ENCODE measurements at places on chromosomes 6 and 20.

DNA sequence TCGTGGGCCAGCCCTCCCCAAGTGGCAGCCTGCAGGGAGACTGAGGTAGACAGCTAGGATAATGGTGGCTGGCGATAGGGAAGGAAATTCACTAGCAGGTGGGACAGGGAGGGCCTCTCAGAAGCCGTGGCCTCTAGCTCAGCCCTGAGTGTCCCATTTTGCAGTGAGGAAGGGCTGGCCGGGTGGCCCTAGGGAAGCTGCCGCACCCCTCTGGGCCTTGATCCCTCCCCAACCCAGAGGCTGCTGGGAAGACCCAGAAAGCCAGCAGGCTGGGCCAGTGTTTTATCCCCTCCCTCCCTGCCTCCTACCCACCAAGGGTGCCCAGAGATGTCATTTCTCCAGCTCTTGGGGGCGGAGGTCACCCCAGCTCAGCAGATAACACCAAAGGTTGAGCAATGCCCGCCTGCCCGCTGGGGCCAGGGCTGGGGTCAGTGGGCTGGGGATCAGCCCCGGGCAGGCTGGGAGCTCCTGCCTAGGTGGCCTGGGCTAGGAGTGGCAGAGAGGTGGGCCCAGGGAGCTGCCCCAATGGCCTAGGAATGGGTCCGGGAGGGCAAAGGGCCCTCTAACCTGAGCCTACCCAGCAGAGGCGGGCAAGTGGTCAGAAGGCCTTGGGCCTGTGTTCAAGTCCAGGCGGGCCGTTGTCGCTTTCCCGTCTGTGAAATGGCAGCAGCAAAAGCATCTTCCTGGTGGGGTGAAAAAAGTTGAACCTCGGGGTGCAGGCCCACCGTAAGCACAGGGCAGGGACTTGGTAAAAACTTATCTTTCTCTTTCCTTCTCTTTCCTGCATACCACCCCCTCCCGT lies 1.6 kb upstream of the CEBPB start:
- no peak for DNase-seq

- no peak for DNase-seq
These were observed 71.4 kb upstream of the PREP start for GRCh38 chr6:105474234-105474633.

DNA sequence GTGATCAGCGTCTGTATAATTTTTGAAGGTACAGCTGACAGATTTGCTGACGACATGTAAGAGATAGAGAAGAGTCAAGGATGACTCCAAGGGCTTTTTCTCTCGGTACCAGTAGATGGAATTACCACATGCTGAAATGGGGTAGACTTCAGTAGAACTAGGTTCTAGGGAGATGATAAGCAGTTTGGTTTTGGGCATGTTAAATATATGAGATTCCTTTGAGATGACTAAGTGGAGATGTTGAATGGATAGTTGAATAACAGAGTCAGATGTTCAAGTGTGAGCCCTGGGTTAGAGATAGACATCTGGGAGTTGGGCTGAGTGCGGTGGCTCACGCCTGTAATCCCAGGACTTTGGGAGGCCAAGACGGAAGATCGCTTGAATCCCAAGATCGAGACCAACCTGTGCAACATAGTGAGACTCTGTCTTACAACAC lies 50.0 kb downstream of the PHF20 start:
- DNase-seq, result no peak

GRCh38 chr6:113449051-113449450 lies 408.1 kb upstream of the MARCKS start:
- no peak for DNase-seq

DNA sequence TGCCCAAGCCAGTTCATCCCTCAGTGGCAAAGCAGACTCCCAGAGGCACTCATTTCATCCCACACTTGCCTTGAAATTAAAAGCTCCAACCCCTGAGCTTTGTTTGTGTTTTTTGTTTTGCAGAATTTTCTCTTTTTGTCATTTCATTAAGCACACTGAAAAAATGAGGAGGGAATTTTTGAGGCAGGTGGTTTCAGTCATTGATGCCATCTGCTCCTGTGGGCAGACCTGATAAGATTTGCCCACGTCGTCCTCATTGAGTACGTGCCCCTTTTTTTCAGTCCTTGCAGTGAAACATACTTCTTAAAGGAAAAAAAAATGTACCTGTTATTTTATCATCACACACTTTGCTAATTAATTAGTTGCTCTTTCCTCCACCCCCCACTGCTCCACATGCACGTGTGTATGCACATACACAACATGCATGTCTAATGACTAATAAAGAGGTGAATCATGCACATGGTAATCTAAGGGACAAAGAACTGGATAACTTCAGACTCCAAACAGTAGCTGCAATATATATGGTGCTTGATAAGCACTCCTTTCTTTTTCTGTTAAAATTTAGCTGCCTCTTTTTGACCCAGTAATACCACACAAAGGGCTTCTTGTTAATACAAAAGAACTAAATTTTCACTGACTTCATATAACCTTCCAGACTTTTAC lies 102.1 kb upstream of the TMEM181 start:
- no peak for DNase-seq

- DNase-seq, result no peak
These were observed 715.0 kb downstream of the TFAP2A start for GRCh38 chr6:9699888-9700287.

DNA sequence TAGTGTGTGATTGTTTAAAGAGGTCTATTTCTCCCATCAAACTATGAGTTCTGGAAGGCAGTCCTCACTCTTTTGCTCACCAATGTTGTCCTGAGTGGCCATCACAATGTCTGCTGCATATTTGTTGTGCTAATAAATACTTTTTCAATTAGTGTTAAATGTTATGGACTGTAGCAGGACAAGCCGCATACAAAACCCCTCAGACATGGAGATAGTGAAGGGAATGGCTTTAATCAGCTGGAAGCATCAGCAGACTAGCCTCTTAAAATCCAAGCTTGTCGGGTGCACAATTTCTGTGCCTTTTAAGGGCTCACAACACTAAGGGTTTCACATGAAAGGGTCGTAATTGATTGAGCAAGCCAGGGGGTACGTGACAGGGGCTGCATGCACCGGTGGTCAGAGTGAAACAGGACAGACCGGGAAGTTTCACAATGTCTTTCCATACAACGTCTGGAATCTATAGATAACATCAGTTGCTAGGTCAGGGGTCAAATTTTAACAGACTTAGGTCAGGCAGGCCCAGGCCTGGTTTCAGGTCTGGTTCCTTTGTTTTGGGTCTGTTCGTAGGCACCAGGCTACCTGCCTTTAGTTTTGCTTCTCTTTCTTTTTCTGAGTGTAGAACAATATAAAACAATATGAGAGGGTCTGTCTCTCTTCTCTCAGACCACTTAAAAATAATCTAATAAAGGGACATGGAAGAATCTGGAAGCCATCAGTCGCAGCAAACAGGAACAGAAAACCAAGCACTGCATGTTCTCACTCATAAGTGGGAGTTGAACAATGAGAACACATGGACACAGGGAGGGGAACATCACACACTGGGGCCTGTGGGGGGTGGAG lies 327.6 kb upstream of the HTR1E start:
- DNase-seq, result no peak

GRCh38 chr20:56656632-56657031 lies 27.5 kb downstream of the TFAP2C start:
- no peak for DNase-seq

GRCh38 chr20:1660246-1660645 lies 2.7 kb upstream of the SIRPG start:
- no peak for DNase-seq

DNA sequence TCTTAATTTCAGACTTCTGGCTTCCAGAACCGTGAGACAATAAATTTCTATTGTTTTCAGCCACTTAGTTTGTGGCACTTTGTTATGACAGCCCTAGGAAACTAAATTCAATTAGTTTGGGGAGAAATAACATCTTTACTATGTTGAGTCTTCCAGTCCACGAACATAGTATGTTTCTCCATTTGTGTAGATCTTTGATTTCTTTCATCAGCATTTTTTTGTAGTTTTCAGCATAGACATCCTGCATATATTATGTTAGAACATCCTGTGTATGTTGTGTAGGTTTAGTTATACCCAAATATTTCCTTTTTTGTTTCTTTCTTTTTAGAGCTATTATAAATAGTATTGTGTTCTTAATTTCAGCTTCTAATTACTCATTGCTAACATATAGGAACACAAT lies 18.0 kb upstream of the HMGA1 start:
- no peak for DNase-seq

DNA sequence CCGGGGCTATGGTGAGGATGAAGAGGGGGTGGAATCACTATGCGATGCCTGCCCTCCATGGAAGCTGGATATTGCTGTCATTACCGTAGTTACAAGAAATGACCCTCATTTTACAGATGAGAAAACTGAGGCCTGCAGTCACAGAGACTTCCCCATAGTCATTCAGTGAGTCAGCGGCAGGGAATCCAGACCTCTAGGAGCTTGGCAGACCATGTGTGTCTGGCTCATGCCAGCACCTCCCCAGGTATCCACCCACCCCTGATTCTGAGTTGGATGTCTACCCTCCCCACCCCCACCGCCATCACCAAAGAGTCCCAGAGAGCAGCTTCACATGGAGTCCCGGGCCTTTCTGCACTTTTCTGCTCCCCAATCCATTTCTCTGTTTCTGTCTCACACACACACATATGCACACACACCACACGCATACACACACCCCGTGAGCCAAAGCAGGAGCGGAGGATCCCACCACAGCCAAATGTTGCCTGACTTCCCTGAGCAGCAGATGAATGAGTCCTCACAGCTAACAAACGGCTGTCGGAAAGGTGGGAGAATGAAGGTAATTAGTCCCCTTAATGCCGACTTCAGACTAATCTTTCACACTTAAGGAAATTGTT lies 24.8 kb downstream of the CDH22 start:
- DNase-seq, result no peak

DNA sequence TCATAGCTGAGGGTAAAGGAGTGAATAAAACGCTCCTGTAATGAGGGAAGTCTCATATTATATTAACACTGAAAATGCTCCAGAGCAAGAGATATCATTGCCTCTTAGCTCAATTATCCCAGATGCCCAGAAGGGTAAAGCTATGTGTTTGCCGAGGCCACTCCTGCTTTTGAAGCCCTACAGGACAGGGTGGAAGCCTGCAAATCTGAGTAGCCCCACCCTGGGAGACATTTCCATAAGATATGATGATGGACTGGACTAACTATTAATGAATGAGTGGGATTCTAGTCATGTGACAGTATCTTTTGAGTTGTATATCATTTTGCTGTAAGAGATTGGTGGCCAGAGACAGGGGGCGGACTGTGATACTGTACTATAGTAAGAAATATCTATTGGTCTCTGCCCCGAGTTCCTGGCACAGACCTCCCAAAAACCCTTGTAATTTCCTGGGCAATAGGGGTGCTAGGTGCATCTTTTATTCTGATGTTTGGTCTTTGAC lies 10.5 kb upstream of the SLC22A2 start:
- no peak for DNase-seq

- DNase-seq, result no peak
These were observed 409.6 kb downstream of the MAFB start for GRCh38 chr20:40279390-40279789.

DNA sequence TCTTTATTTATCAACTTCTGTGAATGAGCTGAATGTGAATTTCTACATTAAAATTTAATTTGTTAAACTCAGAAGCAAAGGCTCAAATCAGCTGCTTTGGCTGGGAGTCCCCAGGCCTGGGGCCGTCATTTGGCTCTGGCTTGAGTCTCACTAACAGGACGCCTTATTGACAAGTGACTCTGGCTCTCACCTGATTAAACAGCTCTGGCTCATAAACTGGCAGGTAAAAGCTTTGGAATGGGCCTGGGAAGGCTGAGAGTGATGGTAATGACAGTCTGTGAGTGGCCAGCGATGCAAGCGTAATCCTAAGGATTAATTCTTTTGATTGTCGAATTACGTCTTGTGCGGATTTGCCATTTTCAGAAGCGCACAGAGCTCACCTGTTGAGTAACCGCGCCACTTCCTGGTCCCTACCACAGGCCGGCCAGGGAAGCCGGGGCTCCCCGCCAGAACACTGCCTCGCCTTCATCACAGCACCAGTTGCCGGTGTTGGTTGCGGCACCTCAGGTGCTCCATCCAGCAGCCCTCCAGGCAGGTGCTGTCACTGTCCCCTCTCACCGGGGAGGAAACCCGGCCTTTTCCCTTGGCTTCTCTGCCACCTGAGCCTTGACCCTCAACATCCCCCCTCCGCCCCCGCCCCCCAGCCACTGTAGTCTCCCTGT lies 110.7 kb downstream of the ZDHHC14 start:
- DNase-seq, result no peak

DNA sequence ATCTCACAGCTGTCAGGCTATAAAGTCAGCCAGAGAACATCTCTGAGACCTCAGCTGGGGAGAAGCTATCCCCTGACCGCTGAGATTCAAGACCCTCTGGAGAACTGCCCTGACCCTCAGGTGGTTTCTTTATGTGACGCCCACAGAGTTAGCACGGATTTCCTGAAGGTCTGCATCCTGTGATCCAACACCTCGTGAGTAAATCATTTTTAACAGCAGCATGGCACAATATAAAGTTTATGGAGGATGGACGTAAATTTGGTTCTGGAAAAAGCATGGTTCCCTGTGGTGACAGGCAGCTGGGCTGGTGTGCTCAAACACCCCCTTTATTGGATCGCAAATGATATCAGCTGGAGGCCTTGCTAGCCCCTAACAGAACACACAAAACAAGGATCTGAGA lies 25.3 kb upstream of the TRAF3IP2 start:
- no peak for DNase-seq

DNA sequence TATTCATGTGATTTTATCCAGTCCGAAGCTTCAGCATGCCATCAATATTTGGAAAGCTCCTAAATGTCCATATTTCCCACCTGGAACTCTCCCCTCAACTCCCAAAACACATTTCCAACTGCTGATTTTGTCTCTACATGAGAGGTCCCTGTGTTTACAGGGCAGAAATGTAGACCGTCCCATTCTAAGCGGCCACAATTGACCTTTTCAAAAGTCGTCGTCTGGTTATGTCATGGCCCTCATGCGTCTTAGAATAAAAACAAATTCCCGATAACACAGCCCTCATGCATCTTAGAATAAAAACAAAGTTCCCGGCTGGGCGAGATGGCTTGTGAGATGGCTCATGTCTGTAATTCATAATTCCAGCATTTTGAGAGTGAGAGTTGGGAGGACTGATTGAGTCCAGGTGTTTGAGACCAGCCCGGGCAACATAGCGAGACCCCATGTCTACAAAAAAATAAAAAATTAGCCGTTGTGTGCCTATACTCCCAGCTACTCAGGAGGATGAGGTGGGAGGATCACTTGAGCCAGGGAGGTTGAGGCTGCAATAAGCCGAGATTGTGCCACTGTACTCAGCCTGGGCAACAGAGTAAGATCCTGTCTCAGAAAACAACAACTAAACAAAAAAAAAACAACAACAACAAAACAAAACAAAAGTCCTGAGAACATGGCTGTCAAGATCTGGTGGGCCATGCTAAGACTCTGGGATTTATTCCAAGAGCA lies 6.4 kb upstream of the ZNF217 start:
- no peak for DNase-seq
